ENCODE measurements at places on chromosomes 6 and 20. TPM values are rescaled to one million over a fixed set of nuclear protein-coding genes. Genes with fewer than 3 reads are reported as not detected.

GRCh38 chr6:54802775-54803634, 43.6 kb upstream of the FAM83B start:
- no peak for DNase-seq

The GCLC gene
- total RNA-seq = 23.0 TPM

DNA sequence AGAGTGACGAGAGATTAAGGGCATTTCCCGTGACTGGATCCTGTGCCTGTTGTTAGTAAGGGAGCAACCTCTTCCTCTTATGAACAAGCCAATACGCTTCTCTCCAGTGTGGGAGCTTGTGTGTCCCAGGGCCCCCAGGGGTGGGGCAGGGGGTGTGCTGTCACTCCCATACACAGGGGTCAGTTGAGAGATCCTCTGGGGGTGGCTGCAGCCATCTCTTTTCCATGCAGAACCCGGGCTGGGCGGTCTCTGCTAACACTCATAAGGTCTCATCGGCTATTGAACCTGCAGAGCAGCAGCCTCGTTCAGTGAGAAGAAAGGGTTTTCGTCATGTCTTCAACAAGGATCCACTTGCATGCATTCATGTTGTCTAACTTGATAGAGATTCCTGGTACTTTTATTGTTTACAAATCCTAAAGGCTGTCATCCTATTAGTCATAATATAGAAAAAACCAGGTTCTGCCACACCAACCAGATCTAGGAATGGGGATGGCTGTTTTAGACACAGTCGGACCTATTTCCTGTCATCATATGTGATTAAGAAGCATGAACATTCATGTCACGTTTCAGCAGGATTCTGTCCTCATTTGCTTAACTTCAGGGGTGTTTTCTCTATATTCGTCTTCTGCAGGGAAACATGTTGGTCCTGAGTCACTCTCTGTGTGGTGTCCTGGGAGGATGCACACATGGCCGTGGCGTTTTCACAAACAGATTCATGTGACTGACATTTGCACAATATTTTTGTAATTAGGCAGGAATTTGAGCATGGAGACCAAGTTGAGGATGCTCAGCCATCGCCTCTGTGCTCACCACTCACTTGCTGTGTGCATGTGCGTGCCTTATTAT, 13.3 kb upstream of the THBS2 start:
- DNase-seq = peak; percentile 6

The OR11A1 gene
- total RNA-seq = not detected

The THBD gene
- total RNA-seq = 4.7 TPM

- DNase-seq = no peak
Measured at GRCh38 chr6:46921731-46922130, at the start of gene ADGRF5. Gene ADGRF5, minus strand, starts transcription at chr6:46921938. Its CDS starts 15,176 bp downstream, at chr6:46906762.

DNA sequence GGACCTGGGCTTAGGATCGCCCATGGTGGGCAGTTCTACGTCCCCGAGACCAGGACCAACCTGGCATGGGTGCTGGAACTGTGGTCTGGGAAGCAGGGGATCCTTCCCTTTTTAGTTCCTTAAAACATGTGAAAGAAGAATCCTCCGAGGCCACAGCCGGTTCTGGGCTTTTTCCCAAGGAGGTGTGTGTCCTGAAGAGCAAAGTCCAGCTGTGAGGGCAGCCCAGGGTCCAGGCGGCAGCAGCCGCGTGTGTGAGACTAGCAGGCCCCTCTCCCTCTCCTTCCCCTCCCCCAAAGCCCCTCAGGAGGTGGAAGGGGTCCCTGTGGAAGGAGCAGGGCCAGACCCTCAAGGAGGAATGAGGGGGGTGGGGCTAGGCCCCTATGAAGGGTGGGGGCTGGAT, 35.1 kb upstream of the PCMTD2 start:
- DNase-seq = no peak

- no peak for DNase-seq
Measured at GRCh38 chr6:163148451-163149278, 265.9 kb upstream of the QKI start.

DNA sequence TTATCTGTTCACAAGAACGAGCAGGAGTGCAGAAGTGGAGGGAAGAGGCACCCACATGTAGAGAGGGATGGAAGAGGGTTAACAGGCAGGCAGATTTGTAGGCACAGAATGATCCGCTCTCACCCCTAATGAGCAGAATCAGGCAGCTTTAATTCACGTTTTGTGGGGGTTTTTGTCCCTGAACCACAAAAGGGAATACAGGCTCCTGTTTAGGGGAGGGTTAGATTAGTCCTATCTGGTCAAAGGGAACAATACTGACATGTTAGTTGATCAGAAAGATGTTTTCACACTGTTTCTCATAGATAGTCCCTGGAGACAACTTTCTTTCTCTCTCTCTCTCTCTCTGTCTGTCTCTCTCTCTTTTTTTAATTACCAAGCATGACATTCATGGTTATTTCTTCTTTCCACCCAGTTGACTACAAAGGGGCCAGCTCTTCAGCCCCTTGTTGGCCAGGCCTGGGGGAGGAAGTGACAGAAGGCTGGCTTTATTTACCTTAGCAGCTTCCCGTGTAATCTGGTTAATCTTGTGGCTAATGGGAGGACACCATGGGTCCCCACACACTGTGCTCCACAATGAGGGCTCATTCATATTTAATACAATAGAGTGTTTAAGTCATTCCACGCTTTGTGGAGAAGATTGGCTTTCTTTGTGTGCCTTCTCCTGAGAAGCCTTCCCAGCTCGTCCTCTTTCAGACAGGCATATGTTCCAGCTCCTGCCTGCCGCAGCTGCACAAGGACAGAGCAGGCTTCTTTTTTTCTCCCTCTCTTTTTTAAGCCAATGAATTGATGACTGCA, 958.8 kb downstream of the TFAP2A start:
- DNase-seq = no peak

GRCh38 chr6:27312146-27312949, at the start of gene POM121L2:
Gene POM121L2, minus strand, starts transcription at chr6:27312273. Its CDS starts 103 bp downstream, at chr6:27312170.
- no peak for DNase-seq

DNA sequence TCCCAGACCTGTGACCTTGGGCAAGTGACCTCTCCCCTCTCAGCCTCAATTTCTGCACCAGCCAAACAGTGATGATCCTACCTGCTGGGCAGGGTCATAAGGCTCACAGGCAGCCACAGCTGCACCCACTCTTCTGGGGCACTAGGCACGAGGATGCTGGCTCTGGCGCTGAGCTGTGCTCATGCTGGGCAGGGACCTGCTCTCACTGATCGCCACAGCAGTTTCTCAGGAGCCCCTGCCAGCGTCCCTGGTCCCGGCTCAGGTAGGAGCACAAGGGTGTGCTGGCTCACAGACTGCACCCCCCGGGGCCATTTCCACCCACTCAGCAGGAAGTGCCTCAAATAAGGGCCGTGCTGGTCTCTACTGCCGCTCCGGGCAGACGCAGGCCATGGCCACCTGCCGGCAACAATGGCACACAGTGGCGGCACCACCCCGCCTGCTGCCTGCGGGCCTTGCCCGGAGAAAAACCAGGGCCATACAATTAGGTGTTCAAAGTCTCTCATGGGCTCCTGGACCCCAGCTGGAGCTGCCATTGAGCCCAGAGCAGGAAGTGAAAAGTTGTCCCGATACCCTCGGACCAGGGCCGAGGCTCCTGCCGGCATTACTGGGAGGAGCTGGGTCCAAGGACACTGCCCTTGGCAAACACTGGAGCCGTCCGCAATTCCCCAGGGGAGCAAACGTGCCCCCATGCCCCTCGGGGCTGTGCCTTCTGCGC, 4.6 kb upstream of the CABLES2 start:
- no peak for DNase-seq

DNA sequence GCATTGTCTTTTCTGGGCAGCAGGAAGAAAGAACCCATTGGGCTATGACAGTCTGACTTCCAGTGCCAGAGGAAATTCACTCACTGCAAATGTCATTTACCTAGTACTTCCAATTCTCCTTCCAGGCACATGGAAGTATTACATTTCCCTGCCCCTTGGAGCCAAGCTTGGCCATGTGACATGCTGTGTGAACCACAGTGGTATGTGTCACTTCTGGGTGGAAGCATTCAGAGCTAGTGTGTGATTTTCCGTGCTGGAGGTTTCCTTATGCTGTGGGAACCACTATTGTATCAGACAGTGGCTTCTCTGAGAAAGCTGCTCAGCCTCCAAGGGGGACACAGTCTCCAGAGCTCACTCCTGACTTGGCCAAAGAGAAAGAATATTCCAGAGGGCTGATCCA, 387.6 kb downstream of the CDC5L start:
- no peak for DNase-seq

- DNase-seq = no peak
Measured at GRCh38 chr20:43444107-43444506, 13.6 kb upstream of the SRSF6 start.

DNA sequence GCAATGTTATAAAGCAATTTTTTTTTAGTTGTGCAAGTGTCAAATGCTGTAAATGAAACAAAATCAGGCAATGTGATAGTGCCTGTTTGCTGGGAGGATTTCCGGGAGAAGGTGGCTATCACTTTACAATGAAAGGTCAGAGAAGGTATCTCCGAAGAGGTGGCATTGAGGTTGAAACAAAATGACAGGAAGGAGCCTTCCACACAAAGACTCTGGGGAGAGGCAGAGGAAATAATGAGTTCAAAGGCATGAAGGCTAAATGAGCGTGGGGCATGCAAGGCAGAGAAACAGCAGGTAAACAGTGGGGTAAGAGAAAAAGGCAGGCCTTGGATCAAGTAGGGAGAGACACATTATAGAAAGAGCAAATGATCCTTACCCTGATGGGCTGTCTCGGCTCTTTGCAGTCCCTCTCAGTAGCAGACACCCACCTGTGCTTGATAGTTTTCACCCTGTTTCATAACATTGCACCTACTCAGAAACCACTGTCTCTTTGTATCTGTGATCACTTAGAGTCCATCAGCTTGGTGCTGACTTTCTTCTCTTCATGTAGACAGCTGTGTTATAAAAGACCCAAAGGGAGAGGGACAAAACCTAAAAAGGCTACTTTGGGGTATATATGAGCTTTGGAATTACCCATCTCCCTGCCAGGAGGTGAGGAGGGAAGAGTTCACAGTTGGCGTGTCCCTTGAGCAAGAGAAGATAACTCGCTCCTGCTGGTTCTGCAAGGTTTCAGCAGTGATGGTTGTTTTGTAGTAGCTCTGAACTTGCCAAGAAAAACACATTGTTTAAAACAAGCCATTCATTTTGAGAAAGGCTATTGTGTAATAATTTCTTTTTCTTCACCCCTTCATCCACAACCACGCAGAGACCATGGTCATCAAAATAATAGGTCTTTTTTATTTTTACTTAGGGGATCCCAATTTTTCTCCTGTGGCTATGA, 22.3 kb downstream of the NRN1 start:
- no peak for DNase-seq

The CST5 gene
- total RNA-seq = not detected

The TAGAP gene
- total RNA-seq = 8.4 TPM

The TBCC gene
- total RNA-seq = 73.6 TPM

DNA sequence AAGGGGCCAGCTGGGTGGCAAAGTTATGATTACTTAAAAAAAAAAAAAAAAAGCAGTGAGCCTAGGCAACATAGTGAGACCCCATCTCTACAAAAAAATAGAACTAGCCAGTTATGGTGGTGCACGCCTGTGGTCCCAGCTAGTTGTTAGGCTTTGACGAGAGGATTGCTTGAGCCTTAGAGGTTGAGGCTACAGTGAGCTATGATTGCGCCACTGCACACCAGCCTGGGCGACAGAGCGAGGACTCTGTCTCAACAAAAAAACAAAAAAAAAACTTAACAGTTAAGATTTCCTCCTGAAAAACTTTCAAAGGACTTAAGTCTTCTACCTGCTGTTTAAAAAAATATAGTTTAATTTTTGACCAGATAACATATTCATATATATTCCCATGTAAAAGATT, 2.4 kb downstream of the GTSF1L start:
- DNase-seq = no peak

DNA sequence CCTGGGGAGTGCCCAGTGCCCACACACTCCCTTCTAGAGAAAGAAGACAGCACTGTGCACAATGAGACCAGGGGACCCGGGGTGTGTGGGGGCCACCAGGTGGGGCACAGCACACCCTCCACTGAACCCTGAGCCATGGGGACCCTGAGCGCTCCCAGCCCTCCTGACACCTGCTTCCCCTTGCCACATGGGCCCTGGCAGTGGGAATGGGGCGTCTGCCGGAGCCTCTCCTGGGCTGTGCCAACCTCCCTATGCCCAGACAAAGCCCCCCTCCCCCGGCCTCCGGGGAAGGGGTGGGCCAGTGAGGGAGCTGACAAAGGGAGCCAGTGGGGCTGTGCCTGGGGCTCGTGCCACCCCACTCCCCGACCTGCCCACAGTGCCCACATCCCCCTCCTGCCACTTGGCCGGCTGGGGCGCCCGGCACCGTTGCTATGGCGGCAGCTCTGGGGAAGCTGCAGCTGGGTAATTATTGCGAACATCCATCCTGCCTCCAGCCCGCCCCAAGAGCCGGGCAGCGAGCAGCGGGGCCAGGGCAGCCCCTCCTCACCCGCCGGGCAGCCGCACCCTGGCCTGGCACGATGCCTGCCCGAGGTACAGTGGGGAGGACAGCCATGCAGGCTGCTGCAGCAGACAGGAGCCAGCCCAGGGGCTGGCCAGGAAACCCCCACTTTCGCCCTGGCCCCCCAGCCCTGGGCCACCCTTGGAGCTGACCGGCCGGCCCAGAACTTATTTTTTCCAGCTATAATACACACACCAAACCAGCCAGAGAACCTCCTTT, 41.9 kb upstream of the NOL4L start:
- DNase-seq = peak; percentile 68

DNA sequence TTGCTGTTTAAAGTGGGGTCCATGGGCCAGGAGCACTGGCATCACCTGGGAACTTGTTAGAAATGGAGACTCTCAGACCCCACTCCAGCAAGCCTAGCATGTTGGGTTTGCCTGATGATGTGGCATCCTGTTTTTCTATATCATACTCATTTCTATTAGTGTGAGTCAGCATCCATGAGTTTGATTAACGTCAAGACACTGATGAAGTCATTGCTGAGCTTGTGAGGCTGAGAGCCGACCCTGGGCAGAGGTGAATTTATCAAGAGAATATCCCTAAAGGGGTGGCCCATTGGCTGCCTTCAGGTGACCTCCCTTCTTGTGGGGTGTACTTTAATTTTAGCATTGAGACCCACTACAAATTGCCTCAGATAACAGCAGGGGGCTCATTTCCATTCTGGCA, 43.4 kb upstream of the RNF144B start:
- DNase-seq = peak; percentile 23

- DNase-seq = no peak
Measured at GRCh38 chr6:31163922-31164321, 5.5 kb downstream of the TCF19 start.

The HLA-DRA gene
- not detected for total RNA-seq

The FOXC1 gene
- 16.0 TPM for total RNA-seq

DNA sequence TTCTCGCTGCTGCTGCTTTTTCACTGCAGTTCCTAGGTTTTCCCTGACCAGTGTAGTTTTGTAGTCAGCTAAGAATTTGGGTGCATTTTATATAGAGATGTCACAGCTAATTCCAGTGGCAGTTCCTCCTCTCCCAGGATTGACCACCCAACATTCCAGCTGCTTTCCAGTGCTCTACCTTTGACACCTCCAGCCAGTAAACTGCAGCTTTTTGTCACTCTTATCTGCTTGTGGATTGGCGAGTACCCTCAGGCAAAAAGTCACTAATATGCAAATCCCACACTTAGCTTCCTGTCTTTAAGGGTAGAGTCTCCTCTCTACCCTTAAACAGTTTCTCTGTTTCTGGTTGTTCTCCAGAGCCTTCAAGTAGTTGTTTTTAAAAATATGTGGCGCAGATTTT, 146.9 kb upstream of the KCNG1 start:
- no peak for DNase-seq

The UBD gene
- total RNA-seq = 9.9 TPM

Data from SJSA1 (cell line).